ENCODE measurements at places on chromosomes 3 and 15.
A peak's percentile ranks its signal among the peaks of the same experiment; 100 is the strongest.

GRCh38 chr15:66169625-66170024 lies 83.9 kb downstream of the MEGF11 start:
- no peak for DNase-seq

- no peak for DNase-seq
Observed at GRCh38 chr3:108097322-108098002, 6.6 kb upstream of the CD47 start.

DNA sequence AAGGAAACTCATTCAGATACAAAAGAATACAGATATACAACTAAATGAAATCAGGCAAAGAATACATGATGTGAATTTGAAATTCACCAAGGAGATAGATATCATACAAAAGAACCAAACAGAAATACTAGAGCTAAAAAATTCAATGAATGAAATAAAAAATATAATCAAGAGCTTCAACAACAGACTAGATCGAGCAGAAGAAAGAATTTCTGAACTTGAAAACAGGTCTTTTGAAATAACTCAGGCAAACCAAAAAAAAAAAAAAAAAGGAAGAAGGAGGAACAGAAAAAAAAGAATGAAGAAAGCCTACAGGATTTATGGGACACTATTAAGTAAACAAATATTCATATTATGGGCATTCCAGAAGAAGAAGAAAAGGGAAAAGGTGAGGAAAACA lies 137.8 kb downstream of the DMXL2 start:
- DNase-seq, result no peak

- DNase-seq, result no peak
Observed at GRCh38 chr3:45980819-45981218, 14.8 kb downstream of the FYCO1 start.

- no peak for DNase-seq
Observed at GRCh38 chr3:47010111-47010712, 30.7 kb downstream of the NBEAL2 start.

GRCh38 chr3:50303013-50303815 lies at the start of gene HYAL1:
HYAL1 (minus strand) TSS chr3:50303574; CDS start chr3:50302956, 618 bp downstream.
- no peak for DNase-seq

DNA sequence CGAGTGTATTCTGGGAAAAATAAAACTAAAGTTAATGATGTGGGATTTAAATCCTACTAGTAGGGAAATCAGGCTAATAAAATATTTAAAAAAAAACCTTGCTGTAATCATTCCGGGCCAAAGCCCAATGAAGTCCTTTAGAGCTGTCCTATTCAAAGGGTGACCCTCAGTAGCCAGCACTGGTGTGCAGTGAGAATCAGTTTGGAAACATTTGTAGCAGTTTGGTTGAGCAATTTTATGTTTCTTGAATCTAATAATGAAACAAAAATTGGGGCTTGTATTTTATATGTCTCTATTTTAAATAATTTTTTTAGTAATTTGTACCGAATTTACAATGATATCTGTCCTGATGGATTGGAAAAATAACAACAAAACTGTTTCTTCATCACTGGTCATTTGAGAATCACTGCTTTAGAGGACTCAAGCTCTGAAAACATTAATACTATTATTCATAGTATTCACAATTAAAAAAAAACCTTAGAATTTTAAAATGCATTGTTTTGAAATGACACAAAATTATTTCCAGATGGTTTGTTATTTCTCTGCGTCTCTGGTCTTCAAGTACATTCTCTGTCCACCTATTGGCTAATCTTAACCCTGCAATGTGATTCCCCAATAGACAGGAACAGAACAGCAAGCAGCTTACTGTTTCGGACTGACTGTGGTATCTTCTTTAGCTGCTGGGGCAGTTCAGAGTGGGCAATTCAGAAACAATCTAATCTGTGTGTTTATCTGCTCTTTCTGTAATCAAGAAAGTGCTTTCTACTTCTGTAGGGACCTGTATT lies 71.2 kb downstream of the OTOL1 start:
- DNase-seq, result no peak

DNA sequence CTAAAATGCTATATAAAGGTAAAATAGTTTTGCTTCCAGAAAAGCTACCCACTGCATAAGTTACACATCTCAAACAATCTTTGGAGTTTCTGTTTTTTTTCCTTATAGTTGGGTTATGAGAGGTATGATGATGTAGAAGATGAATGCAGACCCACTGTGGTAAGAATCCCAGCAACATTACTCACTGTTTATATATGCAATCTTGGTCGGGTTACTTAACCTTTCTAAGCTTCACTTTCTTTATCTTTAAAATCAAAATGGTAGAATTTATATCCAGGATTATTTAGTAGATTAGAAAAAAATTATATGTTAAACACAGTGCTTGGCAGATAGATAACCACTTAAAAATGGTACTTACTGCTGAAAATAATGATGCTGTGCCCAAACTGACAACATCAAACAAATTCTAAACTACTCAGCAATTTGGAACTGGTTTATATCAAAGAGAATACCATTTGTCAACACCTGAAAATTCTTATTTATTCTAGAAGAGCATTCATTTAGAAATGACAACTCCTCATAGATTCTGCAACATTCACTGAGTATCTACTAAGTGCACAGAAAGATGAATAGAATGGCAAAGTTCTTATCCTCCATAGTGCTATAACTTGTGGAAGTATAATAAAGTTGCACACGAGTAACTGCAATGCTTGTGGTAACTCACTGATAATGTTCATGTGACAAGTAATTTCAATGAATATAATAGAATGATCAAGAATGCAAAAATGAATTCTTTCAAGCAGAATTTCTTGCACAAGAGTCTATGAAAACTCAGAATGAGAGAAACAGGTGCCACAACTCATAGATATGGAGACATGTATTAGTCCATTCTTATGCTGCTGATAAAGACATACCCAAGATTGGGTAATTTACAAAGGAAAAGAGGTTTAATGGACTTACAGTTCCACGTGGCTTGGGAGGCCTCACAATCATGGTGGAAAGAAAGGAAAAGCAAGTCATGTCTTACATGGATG lies 129.0 kb upstream of the SLC7A14 start:
- DNase-seq, result no peak

GRCh38 chr3:152245498-152246170 lies 23.1 kb upstream of the MBNL1 start:
- DNase-seq, result no peak

DNA sequence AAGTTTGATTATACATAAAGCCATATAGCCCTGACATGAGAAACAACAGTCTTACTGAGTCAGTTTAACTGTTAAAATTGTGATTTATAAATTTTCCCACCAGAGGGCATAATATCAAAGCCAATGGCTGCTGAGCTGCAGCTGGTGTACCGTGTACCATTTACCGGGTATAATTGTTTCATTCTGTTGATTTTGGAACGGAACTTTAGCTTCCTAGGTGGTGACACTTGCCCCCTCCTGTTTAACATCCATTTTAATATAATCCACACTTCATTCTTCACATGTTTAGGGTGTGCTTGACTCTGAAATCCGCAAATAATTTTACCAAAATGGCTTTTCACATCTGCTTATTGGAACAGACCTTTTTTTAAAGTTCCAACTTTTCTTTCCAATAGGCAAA lies 72.8 kb downstream of the SLC9A9 start:
- peak; percentile 59 for DNase-seq

DNA sequence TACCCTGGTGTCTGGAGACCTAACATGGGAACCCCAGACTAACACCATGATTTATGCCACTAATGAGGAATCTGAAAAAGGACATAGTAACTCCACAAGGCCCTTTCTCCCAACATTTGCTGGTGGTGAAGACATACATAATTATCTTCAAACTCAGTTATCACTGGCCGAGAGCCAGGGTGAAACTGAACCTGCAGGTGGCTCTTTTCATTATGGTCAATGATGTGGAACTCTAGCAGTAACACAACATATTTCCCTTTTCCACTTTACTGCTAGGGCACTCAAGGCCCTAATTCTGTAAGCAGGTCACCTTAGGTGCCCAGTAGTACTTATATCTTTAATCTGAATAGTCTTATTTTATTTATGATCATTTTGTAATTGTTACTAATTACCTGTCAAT lies 326.4 kb upstream of the SATB1 start:
- no peak for DNase-seq

GRCh38 chr3:75294124-75294523 lies 370.0 kb upstream of the FRG2C start:
- no peak for DNase-seq

GRCh38 chr15:88636654-88637053 lies 2.2 kb upstream of the ISG20 start:
- no peak for DNase-seq

GRCh38 chr3:190892395-190892902 lies 30.0 kb upstream of the GMNC start:
- DNase-seq, result no peak

DNA sequence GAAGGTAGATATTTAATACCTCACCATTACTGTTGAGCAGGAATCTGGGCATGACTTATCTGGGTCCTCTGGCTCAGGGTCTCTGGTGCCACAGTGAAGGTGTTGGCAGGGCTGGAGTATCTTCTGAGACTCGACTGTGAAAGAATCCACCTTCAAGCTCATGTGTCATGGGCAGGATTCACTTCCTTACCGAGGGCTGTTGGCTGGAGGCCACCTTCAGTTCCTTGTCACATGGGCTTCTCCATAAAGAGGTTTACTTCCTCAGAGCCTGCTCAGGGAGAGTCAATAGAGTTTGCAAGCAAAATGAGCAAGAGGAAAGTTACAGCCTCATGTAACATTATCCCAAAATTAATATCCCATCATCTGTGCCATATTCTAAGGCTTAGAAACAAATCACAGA lies 459.5 kb downstream of the NR2F2 start:
- no peak for DNase-seq

Measured in CD8-positive, alpha-beta T cell (primary cell).